Gastrocnemius medialis (tissue), 4 donors: ENCODE measurements at places on chromosomes 5 and 9. TPM values are rescaled to one million over a fixed set of nuclear protein-coding genes. Genes with fewer than 3 reads are reported as not detected.

DNA sequence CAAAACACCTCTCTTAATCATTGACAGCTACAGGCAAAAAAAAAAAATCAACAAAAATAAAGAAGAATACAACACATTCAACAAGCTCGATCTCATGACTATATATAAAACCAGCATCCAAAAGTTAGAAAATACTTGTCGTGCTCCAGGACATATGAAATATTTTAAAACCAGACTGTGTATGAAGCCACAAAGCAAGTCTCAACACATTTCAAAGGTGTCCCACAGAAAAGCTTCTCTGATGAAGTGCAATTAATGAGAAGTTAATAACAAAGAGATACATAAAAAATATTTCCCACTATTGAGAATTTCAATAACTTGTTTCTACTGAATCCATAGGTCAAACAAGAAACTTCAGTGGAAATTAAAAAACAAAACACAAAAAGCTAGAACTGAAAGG, 178.7 kb downstream of the PLK2 start:
- no peak for DNase-seq
- H3K4me3 ChIP-seq: no peak overlapping the region
- no peaks in the 10 kb centered on the region for H3K27me3 ChIP-seq
- no peak overlapping the region for H3K27ac ChIP-seq

DNA sequence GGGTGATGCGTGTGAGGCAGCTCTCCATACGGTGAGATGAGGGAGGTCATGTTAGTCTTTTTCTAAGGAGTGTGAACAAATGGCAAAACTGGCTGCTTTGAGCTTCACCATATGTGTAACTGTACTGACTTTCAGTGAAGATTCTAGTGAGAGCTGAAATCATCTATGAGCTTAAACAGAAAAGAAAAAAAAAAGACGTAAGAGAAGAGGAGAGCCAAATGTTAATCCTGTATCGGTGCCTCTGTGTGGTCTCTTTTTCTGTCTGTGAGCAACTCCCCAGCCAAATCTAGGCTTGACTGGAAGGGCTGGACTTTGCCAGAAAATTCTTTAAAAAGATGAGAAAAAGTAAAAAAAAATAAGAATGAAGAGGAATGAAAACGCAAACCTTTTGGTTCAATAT, 209.7 kb upstream of the TUT7 start:
- H3K4me1 ChIP-seq: no peaks in the 10 kb centered on the region
- peaks cover 2% of the 10 kb centered on the region for H3K27me3 ChIP-seq
- no peak overlapping the region for H3K27ac ChIP-seq
- H3K4me3 ChIP-seq: no peak overlapping the region
- H3K36me3 ChIP-seq: no peaks in the 10 kb centered on the region
- no peak for DNase-seq

- H3K36me3 ChIP-seq: no peaks in the 10 kb centered on the region
- H3K27ac ChIP-seq: peak overlapping the region; percentile 27
- H3K4me1 ChIP-seq: no peaks in the 10 kb centered on the region
- no peak overlapping the region for H3K4me3 ChIP-seq
- no peak for DNase-seq
Observed at GRCh38 chr5:10726179-10726912, 34.7 kb downstream of the DAP start.

DNA sequence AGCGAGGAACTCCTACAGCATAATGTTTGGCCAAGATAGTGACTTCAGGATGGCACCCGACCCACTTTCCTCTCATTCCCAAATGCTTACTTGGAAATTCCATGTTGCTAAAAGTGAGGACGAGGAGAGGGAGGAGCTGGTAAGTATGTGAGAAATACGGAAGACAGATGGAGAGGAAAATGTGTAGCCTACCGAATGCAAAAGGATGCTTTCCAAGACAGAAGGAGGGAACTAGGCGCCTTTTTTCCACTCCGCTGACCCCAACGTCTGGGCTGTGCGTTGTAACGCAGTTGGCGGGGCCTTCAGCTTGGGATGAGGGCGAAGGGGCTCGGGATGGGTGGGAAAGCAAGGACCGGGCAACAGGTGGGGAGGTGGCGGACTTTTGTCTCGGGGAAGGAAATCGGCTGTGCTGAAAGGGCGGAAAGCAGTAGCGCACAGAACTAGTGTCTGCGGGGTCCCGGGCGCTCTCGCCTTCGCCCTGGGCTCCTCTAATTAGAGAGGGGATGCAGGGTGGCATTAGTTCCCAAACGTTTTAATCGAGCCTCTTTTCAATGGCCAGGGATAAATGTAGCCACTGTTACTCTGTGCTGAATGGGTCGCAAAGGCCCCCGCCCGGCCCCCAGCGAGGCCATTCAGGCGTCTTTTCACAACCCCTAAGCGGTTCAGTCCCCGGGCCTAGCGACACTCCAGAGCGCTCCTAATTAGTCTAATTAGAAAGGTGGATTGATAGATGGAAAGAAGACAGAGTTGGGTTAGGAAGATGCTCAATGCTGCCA, 12.6 kb downstream of the FOXD1 start:
- H3K4me1 ChIP-seq: peaks cover 5% of the 10 kb centered on the region
- H3K36me3 ChIP-seq: no peaks in the 10 kb centered on the region
- DNase-seq: no peak
- no peak overlapping the region for H3K4me3 ChIP-seq
- H3K27me3 ChIP-seq: peaks cover 81% of the 10 kb centered on the region

Gene OBP2B
- total RNA-seq: not detected

GRCh38 chr5:61052882-61053281, 107.9 kb downstream of the NDUFAF2 start:
- no peaks in the 10 kb centered on the region for H3K4me1 ChIP-seq
- H3K27ac ChIP-seq: no peak overlapping the region
- H3K36me3 ChIP-seq: no peaks in the 10 kb centered on the region
- no peaks in the 10 kb centered on the region for H3K27me3 ChIP-seq

DNA sequence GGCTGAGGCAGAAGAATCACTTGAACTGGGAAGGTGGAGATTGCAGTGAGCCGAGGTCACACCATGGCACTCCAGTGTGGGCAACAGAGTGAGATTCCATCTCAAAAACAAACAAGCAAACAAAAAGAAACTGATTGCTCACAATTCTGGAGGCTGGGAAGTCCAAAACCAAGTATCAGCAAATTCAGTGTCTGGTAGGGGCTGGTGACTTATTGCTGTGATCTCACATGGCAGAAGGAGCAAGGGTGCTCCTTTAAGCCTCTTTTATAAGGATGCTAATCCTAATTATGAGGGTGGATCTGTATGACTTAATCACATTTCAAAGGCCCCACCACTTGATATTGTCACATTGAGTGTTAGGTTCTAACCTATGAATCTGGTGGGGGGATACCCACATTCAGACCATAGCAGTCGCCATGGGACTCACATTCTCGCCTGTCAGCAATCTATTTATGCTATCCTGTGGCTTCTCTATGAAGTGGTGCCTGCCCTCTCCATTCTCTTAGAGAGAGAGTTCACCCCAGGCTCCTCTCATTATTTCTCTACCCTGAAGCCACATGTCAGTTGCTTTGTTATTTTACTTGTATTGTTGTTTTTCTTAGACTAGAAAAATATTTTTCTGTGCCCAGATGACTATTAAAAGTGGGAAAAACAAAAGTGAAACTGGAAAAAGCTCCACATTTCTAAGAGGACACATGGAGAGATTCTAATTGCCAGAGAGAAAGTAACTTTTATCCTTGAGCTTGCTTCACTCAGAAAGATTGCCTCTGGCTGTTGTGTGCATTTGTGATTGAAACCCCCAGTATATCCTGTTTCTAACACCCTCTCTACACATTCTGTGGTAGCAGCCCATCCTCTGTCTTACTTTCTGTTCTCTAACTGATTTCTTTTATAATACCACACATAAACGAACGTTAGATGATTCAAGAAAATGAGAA, 18.8 kb upstream of the PRLR start:
- no peak for DNase-seq
- no peak overlapping the region for H3K4me3 ChIP-seq
- no peaks in the 10 kb centered on the region for H3K27me3 ChIP-seq
- no peaks in the 10 kb centered on the region for H3K4me1 ChIP-seq

DNA sequence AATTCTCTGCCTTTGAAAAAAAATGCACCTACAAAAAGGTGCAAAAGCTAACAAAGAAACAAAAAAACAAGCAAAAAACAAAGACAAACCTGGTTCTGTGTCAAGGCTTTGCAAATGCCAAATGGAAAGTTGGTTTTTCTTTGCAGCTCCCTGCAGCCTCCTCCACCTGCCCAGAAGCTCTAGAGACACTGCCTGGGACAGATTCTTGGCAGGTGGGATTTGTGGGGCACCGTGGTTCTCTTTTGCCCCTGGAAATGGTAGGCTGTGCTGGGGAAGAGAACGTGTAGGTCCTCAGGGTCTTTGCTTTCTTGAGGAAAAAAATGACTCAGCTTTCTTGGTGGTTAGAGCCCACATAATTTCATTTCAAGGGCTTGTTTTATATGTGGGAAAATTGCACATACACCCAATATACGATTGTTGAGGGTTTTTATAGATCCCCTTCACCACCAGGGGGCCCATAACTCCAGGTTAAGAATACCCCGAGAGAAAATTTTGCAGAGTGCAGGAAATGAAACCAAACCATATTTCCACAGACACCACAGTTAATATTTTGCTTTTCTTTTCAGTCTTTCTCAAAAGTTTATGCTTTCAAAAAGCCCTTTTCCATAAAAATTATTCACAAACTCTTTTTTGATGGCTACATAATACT, 58.7 kb downstream of the NXNL2 start:
- no peak overlapping the region for H3K4me3 ChIP-seq
- H3K27ac ChIP-seq: no peak overlapping the region
- no peaks in the 10 kb centered on the region for H3K4me1 ChIP-seq
- H3K27me3 ChIP-seq: no peaks in the 10 kb centered on the region
- no peak for DNase-seq

DNA sequence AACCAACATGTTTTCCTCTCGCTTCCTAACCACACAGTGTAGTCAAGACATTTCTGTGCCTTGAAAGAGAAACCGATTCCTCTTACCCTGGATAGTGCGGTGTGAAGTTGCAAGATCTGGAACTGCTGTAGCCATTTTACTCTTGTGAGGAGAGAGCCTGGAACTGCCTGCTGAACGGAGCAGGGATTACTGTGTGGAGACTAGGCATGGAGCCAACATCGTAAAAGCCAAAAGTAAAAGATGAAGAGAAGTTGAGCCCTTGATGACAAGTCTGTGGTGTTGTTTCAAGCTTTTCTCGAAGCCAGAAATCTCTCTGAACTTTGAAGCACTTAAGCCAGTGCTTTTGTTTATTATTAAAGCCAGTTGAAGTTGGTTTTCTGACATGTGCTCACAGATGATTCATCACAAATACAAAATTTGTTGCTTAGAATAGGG, 110.1 kb upstream of the GRIN3A start:
- H3K4me1 ChIP-seq: no peaks in the 10 kb centered on the region
- H3K27me3 ChIP-seq: no peaks in the 10 kb centered on the region
- no peak overlapping the region for H3K4me3 ChIP-seq
- H3K27ac ChIP-seq: no peak overlapping the region

GRCh38 chr9:89350988-89351557, 32.8 kb downstream of the SECISBP2 start:
- H3K4me3 ChIP-seq: no peak overlapping the region
- H3K4me1 ChIP-seq: peaks cover 30% of the 10 kb centered on the region
- H3K27me3 ChIP-seq: no peaks in the 10 kb centered on the region
- H3K27ac ChIP-seq: peak overlapping the region; percentile 85
- peaks cover 2% of the 10 kb centered on the region for H3K36me3 ChIP-seq
